LoVo (cell line): ENCODE measurements at places on chromosomes 11 and 22.

GRCh38 chr11:112771851-112772250 lies 189.4 kb upstream of the NCAM1 start:
- DNase-seq: no peak

- no peak for DNase-seq
Measured at GRCh38 chr11:121385688-121386087, 66.4 kb upstream of the SORL1 start.

GRCh38 chr11:128469220-128469619 lies 118.1 kb downstream of the ETS1 start:
- DNase-seq: no peak

GRCh38 chr11:60844870-60845221 lies 2.9 kb downstream of the CCDC86 start:
- DNase-seq: no peak

- no peak for DNase-seq
Measured at GRCh38 chr22:41140365-41140957, 48.1 kb downstream of the EP300 start.

DNA sequence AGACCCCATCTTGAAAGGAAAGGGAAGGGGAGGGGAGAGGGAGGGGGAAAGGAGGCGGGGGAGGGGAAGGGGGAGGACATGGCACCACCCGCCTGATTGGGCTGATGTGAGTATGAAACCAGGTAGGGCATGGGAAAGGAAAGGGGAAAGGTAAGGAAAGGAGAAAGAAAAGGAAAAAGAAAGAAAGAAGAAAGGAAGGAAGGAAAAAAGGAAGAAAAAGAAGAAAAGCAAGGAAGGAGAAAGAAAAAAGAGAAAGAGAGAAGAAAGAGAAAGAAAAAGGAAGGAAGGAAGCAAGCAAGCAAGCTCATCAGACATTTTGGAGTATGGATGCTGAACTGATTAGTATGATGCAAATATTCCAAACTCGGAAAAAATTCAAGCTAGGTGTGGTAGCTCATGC lies 36.0 kb upstream of the TFIP11 start:
- no peak for DNase-seq

DNA sequence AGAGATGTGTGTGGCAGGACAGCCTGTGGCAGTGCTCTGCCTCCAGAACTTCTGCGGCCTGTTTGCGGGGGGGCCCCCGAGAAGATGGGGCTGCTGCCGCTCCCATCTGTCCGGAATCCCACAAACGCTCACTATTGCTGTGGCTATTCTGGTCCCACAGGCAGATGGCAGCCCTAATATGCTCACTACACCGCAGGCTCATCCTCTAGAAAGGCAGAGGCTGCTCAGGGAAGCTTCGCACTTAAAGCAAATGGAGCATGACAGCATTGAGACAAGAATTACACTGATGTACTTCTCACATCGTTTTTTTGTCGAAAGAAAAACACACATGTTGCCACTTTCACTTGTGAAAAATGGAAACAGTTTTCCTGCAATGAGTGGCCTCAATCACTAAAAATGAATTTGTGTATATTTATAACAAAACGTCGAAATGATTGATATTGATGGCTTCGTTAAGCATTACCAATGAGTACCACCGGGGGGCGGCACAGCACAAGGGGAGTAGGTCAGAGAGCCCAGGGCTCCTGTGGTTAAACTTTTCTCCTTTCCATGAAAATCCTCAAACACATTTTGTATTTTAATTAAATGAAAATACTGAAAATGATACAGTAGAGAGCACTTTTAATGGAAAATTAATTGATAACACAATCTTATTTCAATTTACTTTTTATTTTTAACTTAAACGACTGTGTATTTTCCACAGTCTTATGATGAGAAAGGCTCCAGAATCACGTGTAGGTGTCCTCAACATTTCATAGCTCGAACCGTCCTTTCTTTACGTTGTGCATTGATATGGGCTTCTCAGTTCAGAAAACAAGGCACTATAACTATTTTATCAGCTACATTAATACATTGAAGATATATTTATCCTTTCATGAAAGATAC lies 69.1 kb downstream of the CTTN start:
- DNase-seq: peak; percentile 46

- no peak for DNase-seq
Measured at GRCh38 chr11:64042301-64042700, 6.6 kb downstream of the FLRT1 start.
